Thyroid gland (tissue), 4 donors: ENCODE measurements at places on chromosomes 3 and 15. TPM values are rescaled to one million over a fixed set of nuclear protein-coding genes. Genes with fewer than 3 reads are reported as not detected.

Gene P2RY14
- 9.5 TPM for total RNA-seq

Gene SAMMSON
- 0.59 TPM for total RNA-seq

- no peak for DNase-seq
Observed at GRCh38 chr3:160852856-160853255, 96.8 kb downstream of the PPM1L start.

DNA sequence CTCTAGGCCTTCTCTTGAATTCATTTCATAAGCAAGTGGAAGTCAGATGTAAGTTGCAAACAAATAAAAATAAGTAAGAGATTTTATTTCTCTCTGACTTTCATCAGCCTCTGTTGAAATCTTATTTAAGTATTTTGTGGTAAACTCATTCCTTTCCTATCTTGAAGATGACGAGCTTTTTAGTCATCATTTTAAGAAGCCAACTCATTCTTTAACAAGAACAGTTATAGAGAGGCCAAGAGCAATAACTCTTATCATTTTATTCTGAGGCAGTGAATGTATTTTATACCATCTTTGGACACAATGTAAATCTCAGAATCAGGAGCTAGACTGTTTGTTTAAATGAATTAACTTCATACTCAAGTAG lies 147.5 kb upstream of the MBNL1 start:
- DNase-seq, result no peak

DNA sequence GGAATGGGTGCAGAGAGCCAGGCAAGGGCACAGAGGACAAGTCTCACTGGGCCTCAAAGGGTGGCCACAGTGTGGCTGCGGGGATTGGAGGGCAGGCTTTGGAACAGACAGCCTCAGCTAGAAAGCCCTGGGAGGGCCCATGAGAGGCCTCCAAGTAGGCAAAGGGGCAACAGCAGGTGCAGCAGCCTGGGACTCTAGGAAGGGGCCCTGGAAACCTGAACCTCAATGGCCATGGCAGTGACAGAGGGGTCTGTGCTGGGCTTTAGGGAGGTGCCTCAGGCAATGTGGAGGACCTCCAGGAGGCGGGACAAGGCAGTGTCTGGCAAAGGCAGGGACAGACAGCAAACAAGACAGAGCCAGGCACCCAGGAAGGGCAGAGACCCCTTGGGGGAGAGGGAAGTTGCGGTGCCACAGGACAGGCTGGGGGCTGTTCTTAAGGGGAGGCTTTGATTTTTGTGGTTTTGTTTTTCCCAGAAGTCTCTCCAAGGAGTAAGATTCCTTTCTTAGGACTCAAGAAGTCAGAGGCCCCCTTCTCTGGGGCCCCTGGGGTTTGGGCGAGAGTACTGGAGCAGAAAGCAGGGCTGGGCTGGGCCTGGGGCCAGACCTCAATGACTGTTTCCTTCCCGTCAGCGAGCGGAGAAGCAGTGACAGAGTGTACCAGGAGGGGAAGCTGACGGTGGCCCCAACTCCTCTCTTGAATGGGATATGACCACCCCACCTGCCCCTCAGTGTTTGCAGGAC lies 9.7 kb downstream of the STOML1 start:
- peak; percentile 94 for DNase-seq

DNA sequence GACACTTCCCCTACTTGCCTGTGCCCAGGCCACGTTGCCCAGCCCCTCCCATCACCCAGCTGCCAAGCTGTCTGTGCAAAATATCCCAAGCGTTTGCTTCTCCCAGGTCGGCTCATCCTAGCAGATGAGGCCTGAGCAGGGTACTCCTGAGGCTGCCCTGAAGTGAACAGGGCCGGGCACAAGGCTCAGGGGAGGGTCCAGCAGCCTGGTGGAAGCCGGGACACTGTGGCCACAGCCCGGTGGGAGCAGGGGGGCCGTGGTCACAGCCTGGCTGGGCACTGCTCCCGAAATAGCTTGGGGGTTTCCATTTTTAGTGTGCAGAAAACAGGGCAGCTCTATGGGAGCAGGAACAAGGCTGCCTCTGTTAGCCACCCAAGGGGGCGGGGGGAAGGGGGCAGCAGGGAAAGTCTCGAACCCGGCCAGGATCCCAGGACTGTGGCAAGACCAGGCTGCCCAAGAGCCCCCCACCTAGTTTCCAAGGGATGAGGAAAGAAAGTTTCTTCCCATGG lies 3.4 kb downstream of the PLXNB1 start:
- DNase-seq, result peak; percentile 39

- DNase-seq, result no peak
Observed at GRCh38 chr15:75639191-75639708, 774 bp downstream of the IMP3 start.

Gene PFKFB4
- total RNA-seq, result 3.3 TPM

DNA sequence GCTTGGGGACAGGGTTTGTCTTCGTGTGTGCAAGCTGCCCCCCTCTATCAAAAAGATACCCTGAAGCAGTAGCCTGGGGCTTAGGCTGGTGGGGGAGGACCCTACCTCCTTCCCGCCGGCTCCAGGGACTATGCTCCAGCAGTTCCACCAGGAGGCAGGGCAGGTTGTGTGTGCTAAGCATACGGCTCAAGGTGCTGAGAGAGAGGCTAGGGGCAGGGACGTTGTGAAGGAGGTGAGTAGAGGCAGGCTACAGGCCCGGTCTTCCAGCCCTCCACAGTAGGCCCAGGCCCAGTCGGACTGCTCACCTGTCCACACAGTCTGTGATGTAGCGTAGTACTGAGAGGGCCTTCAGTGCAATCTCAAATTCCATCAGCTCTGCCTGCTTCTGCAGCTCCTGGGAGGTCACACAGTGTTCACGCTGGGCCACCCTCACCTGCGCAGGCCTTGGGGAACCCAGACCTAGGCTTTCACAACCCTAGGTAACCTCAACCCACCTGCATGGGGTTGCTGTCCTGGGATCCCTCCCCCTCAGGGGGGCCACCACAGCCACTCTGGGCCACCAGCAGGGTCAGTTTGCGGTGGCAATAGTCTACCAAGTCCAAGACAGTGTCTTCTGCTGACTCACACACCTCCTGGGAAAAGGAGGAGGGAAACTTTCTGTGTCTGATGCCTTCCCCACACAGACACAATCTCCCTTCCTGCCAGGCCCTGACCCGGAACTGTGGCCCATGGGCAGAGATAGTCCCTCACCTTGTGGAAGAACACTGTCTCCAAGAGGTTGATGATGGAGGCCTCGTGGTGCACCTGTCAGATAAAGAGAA lies 2.4 kb upstream of the RASSF1 start:
- no peak for DNase-seq

Gene GRK7
- not detected for total RNA-seq

Gene ASB14
- not detected for total RNA-seq

DNA sequence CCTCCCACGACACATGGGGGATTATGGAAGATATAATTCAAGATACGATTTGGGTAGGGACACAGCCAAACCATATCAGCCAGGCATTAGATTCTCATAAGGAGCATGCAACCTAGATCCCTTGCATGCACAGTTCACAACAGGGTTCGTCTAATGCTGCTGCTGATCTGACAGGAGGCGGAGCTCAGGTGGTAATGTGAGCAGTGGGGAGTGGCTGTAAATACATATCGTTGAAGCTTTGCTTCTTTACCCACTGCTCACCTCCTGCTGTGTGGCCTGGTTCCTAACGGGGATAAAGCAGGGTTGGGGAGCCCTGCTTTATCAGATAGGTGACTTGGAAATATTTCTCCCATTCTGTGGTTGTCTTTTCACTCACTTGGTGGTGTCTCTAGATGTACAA lies 14.8 kb downstream of the DOCK3 start:
- no peak for DNase-seq

Gene HTR3E
- not detected for total RNA-seq

DNA sequence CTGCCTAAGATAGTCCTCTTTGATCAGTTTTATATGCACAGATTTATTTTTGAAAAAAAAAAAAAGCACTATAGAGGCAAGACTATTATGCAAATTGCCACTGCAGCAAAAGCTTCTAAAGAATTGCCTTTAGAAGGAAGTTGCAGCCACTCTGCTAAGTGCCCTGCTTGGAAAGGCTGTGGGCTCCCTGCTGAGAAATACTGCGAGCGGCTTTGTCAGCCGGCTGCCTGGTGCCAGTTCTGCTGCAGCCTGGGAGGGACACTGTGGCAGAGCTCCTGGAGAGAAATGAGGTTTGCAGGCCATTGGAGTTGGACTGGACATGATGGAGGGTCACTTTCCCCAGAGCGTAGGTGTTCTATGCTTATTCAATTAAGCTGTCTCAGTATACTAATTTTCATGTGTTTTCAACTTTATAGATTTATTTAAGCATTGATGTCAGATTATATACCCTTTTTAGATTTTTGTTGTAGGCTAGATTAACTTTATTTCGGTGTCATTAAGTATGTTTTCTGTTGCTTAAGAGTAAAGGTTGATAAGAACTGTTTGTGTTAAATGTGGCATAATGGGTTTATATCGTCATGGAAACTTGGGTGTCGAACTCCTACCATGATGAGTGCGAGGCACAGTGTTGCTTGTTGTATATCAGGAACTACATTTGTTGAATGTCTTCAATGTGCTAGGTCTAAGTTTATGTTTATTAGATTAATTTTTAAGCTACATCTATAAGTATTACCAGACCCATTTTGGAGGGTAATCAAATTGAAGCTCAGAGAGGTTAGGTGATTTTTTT lies 6.6 kb downstream of the MAP2K5 start:
- DNase-seq, result no peak

DNA sequence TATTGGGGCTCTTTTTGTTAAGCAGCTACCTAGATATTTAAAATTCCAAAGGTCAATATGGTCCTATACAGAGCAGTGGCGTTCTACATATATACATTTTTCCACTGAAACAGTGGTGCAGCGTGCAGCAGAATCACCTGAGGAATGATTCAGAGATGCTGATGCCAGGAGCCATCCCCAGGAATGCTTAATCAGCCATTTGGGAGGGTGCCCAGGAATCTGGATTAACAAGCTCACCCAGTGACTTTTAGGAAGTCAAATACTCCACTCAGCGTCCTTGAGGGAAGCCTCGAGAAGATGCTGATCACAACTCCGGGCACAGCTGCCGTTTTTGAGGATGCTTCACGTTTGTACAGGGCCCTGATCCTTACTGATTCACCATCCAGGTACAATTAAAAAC lies 82.6 kb upstream of the ARHGEF3 start:
- no peak for DNase-seq

Gene TFDP2
- total RNA-seq, result 67.7 TPM

GRCh38 chr3:189953551-189953950 lies 167.1 kb downstream of the P3H2 start:
- DNase-seq, result no peak

Gene C3orf22
- not detected for total RNA-seq

Gene MYL3
- total RNA-seq, result not detected

- DNase-seq, result no peak
Observed at GRCh38 chr15:39130556-39131379, 450.1 kb upstream of the THBS1 start.

- peak; percentile 41 for DNase-seq
Observed at GRCh38 chr15:59298225-59298853, 74.3 kb downstream of the MYO1E start.

GRCh38 chr3:17742102-17742879 lies at the start of gene TBC1D5:
TBC1D5 (minus strand) TSS chr3:17742631; CDS start chr3:17508570, 234,061 bp downstream.
- DNase-seq, result peak; percentile 99

DNA sequence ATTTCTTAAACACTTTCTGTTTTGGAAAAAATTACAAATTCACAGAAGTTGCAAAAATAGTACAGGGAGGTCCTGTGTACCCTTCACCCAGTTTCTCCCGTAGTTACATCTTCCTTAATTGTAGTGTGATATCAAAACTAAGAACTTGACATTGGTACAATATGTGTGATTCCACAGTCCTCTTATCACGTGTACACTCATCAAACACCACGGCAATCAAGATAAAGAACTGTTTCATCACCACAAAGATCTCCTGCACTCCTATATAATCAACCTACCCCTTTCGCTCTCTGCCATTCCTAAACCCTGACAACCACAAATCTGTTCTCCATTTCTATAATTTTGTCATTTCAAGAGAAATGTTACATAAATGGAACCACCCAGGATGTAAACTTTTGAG lies 31.4 kb downstream of the POMGNT2 start:
- DNase-seq, result no peak

GRCh38 chr3:101179637-101180036 lies 140.7 kb downstream of the IMPG2 start:
- no peak for DNase-seq

Gene ZNF717
- total RNA-seq, result 14.4 TPM

GRCh38 chr3:182755712-182756111 lies 37.6 kb upstream of the ATP11B start:
- no peak for DNase-seq

- DNase-seq, result no peak
Observed at GRCh38 chr3:106013971-106014370, 145.2 kb upstream of the CBLB start.

DNA sequence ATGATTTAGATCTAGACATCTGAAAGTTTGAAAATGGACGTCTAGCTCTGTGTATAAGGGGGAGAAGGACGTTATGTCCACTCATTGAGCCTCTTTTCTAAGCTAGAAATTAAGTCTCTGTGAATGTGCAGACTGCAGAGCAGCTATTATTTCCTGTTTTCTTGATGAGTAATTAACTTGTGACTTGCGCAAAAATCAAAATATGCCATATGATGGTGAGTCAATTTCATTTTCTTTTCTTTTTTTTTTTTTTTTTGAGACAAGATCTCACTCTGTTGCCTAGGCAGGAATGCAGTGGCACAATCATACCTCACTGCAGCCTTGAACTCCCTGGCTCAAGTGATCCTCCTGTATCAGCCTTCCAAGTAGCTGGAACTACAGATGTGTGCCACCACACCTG lies 14.1 kb downstream of the LACTB start:
- no peak for DNase-seq

DNA sequence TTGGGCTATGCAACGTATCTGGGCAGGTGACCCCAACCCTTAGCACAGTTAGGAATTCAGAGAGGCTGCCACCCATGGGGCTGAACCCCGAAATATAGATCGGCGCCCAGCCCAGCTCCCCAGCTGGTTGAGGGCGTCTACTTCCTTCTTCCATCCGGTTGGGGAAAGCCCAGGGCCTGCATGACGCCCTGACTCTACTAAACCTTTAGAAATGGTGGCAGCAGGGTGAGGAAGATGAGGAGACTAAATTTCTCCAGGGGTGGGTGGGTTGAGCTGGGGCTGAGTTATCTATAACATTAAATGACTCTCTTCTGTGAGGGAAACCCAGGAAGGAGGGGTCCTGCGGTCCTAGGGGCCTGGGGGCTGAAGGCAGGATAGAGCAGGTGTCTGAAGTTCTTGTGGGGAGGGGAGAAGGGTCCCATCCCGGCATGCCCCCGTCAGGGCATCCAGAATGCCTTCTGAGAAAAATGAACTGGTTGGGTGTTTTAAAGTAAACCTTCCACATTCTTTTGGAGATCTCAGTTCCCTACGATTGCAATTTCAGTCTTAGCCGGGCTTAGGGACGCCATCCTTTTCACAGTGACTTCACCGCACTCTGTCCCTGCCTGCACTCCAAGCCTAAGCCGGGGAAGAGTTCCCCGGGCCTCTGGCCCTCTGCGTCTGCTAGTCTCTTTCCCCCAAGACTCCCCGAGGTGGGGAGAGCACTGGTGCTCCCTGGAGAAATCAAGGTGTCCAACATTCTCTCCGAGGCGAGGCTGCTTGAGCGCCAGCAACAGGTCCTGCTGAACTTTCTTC lies 28.5 kb downstream of the NR2F2 start:
- DNase-seq, result no peak

GRCh38 chr3:153979418-153980251 lies 141.6 kb upstream of the ARHGEF26 start:
- no peak for DNase-seq

GRCh38 chr3:177642042-177642803 lies 444.9 kb upstream of the TBL1XR1 start:
- peak; percentile 73 for DNase-seq

GRCh38 chr3:16728770-16729745 lies 123.8 kb upstream of the DAZL start:
- DNase-seq, result no peak

Gene SLC12A6
- 32.6 TPM for total RNA-seq
